ENCODE measurements at places on chromosomes 11 and 22. TPM values are rescaled to one million over a fixed set of nuclear protein-coding genes. Genes with fewer than 3 reads are reported as not detected.

DNA sequence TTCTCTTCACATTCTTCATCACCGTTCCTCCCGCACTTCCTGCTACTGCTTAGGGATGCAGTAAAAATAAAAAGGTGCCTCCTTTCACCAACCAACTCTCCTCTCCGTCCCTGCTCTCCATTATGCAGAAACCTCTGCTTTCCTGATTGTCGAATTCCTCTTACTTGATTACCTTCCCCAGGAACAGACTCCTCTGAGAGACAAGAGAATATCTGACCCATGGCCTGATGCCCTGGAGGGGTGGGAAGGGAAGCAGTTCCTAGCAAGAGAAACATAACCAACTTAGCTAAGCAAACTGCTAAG, 80.9 kb downstream of the TRIM29 start:
- DNase-seq: no peak

DNA sequence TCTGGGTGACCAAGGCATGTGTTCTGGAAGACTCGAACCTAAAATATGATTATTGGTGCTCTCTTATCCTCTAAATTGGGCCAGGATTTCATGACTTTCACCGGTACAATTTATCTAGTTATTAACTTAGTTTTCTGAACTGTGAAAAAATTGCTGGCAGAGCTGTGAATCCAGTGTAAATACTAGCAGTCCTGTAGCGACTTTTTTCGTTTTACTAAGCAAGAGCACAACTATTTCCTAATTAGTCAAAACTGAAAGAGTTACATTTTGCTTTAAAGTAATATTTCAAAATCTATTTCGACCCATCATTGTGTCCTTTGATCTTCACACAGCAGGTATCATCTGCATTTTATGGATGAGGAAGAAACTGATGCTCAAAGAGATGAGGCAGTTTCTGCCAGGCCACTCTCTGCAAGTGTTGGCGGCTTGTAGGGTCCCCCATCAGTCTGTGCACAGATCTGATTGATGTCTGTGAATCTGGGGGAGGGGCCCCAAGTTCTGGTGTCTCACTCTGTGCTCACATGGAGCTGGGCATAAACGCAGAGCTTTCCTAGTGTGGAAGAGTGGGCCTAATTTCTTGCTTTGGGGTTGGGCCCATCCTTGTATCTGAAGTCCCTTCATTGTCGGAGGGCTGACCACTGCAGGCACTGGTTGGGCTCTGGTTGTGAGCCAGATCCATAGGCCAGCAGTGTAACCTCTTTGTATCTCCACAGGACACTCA, 1.4 kb upstream of the TRMT2A start:
- no peak for DNase-seq

DNA sequence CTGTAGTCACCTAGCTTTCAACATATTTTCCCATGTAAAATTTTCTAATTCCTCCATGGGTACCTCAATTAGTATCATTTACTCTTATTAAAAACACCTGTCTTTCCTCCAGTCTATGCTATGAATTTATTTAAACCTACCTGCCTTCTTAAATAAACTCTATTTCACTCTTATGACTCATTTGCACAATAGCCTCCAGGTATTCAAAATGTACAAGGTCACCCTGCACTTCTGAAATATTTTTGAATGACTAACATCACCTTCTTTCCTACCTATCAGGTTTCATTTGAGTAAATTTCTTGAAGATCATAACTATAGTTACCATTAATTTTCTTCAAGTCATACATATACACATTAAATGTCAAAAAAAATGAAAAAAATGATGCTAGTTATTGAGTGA, 939.7 kb downstream of the DLG2 start:
- DNase-seq: no peak

DNA sequence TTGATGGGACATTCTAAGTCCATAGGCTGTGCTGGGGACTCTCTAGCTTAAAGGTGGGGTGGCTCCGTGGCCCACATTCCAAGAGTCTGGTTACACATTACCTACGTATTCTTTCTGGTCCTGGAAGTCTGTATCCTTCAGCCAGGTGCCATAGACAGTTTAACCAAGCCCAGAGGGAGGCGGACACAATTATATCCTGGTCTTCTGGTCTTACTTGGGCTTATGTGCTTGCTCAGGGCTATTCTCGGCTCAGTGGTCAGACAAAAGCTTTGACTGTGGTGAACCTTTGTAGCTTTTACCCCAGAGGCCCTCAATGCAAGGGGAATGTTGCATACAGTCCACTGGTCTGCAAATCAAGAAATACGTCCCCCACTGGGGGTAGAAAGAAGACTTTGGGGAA, 3.4 kb upstream of the INCENP start:
- no peak for DNase-seq

DNA sequence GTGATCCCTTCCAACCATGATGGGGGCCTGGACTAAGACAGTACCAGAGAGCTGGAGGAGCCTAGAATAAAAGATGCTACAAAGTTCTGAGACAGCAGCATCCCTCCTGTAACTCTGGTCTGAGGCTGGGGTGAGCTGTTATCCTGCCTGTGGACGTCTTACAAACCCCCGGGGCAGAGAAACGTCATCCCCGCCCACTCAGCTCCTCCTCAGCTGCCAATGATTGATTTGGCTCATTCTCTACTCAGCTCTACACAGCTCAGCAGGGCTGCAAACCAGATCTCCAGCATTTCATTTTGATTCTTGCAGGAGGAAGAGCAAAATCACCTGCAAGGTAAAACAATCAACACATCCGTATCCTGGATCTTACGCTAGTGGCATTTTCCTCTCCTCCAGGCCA, 55.5 kb downstream of the CSNK2A3 start:
- no peak for DNase-seq

- DNase-seq: peak; percentile 46
These were observed 4.3 kb downstream of the GRK2 start for GRCh38 chr11:67270256-67271204.

GRCh38 chr11:115892016-115892415, 387.8 kb upstream of the CADM1 start:
- no peak for DNase-seq

DNA sequence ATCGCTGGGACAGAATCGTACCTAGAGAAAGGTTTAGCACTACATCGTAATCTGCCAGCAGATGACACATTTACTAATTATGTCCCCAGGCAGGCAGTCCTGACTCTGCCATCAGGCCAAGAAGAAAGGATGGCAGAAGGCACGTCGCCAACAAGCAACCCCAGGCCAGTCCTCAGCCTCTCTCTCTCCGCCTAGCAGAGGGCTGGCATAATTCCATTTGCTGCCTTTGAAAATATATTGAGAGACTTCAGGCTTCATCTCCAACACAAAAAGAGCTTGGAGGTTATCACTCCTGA, 1517.0 kb downstream of the TBC1D22A start:
- no peak for DNase-seq

DNA sequence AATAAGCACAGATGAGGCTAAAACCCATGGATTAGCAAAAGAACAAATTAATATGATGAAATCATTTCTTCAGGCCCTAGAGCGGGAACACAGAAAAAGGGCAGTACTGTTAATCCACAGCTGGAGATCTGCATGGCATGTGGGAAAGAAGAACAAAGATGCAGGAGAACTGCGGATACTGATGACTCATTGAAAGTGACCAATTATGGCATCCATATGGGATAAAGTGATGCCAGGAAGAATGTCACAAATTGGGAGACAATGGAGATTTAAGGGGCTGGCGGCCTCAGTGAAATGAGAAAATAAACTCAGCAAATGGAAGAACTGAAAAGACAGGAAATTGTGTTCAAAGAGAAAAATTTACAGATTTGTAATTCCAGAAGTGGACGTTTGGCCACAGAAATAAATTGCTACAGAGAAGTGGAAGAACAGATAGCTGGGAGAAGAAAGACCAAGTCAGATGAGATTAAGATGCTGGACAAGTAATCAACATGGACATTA, 39.4 kb downstream of the SIK3 start:
- peak; percentile 32 for DNase-seq

Gene TMEM126B
- total RNA-seq: 37.1 TPM

Gene TRIM3
- total RNA-seq: 21.4 TPM

Gene ACTN3
- 13.5 TPM for total RNA-seq

Data from skin of body (tissue), 3 donors.